NCI-H1436 treated with DMSO at 0.1 percent for 48 hours (cell line): ENCODE measurements at places on chromosomes 12 and 14.

GRCh38 chr14:48973151-48973550, 613.0 kb downstream of the RPS29 start:
- DNase-seq: no peak

DNA sequence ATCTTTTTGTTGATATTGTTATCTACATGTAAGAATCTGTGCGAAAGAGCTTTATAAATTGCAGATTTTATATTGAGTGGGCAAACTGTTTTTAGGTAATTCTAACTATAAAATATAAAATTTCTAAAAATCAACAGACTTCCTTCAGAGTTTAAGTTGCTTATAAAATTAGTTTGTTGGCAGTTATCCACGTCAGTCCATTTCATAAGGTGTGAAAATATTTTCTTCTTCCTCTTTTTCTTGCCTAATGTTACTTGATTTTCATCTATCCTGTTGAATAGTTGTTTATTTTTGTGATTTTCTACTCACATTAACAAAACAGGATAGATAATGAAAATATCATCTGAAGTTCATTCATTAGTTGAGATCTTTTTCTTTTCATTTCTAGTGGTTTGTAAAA, 58.0 kb downstream of the RASSF8 start:
- no peak for DNase-seq

GRCh38 chr12:119211884-119212283, 33.2 kb downstream of the HSPB8 start:
- no peak for DNase-seq

GRCh38 chr12:116434155-116435011, 124.8 kb upstream of the MAP1LC3B2 start:
- no peak for DNase-seq

- DNase-seq: no peak
Observed at GRCh38 chr14:64209444-64210131, 84.6 kb downstream of the ESR2 start.

DNA sequence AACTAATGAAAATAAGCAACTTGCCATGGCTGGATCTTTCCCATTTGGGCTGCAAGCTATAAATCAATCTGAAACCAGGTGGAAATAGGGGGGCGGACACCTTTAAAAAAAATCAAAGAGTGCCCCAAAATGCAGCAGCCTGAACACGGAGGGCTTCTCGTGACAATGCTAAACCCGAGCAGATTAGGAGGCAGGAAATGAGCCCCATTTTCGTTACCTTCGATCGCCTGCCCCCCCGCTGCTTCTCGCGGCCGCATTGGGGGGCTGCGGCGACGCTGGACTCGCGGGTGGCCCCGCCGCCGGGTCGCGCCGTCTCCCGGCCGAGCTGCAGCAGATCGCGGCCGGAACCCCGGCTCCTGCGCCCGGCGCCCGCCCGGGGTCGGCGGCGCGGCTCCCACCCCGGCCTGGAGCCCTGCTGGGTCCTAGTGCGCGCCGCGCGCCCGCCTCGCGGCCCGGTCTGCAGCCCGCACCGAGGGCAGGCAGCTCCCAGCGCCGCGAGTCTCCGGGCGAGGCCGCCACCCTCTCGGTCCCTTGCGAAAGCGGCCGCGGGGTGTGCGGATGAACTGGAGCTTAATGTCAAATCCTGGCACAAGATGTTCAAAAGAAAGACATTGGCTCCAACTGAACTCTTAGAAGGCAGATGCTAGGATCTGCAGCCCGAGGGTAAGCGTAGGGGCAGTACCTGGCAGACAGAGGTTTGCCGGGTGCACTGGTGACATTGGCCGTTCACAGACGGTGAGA, 201.9 kb upstream of the FOXN3 start:
- no peak for DNase-seq
